ENCODE measurements at places on chromosomes 7 and 10. TPM values are rescaled to one million over a fixed set of nuclear protein-coding genes. Genes with fewer than 3 reads are reported as not detected.

Gene WASHC2A
- 19.7 TPM for total RNA-seq

Gene ZMYND11
- 22.9 TPM for total RNA-seq

DNA sequence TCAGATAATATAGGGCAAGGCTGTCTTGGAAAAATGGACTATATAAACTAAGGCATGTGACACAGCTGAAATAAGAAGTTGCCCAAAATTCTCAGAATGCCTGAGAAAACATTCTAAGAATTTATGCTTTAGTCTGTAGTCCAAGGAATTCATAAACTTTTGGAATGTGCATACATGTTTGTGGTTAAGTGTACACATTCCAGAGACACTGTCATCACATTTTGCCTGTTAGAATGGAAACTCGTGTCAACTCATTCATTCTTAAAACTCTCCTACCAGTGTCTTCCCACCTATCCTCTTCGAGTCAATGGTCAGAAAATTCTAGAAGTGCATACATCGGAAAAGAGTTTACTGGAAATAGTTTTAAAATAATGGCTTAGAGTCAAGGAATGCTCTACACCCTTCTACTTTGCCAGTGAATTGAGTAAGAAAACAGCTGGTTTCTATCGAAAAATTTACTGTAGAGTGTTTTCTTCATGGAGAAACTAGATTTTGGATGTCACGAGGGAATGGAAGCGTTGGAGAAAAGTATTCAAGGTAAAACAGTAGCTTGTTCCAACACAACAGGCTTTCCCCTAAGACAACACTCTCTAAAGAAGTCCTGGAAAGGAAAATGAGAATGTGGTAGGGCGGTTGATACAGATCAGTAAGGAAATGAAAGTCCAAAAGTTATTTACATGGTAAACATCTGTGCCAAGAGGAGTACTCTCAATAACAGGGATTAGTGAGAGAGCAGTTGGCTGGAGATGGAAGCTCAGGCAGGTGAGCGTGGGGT is 1177.6 kb upstream of the C7orf33 start:
- no peak for DNase-seq

- no peak for DNase-seq
Observed at GRCh38 chr7:90625562-90625961, 29.4 kb downstream of the CDK14 start.

Measured in esophagus squamous epithelium (tissue), 5 donors.